Central memory CD8-positive, alpha-beta T cell (primary cell): ENCODE measurements at places on chromosomes 1 and 21.

GRCh38 chr1:44415013-44415412 lies 10.0 kb downstream of the RNF220 start:
- no peak for DNase-seq
- no peaks in the 10 kb centered on the region for H3K4me1 ChIP-seq
- no peak overlapping the region for H3K27ac ChIP-seq
- peaks cover 10% of the 10 kb centered on the region for H3K27me3 ChIP-seq
- peaks cover 1% of the 10 kb centered on the region for H3K36me3 ChIP-seq

GRCh38 chr1:195740862-195741261 lies 867.4 kb downstream of the KCNT2 start:
- DNase-seq: no peak
- H3K27me3 ChIP-seq: no peaks in the 10 kb centered on the region
- H3K27ac ChIP-seq: no peak overlapping the region
- no peaks in the 10 kb centered on the region for H3K4me1 ChIP-seq
- H3K4me3 ChIP-seq: no peak overlapping the region

DNA sequence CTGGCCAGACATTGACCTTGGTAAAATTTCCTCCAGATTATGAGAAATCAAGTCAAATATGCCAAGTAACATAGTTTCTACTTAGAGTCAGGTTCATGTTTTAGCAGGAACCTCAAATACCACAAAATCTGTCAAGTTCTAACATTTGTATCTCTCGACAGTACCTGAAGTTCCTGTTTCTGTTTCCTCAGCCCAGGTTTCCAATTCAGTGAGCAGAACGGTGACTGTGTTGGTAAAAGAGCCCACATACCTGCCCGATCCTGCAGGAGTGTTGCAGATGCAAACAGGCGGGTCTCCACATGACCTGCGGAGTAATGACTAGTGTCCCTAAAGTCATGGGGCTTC lies 57.9 kb upstream of the LGALS8 start:
- H3K4me1 ChIP-seq: peaks cover 23% of the 10 kb centered on the region
- no peaks in the 10 kb centered on the region for H3K27me3 ChIP-seq
- H3K4me3 ChIP-seq: peak overlapping the region; percentile 27
- H3K36me3 ChIP-seq: peaks cover 19% of the 10 kb centered on the region
- no peak for DNase-seq

- peak overlapping the region; percentile 66 for H3K27ac ChIP-seq
- peaks cover 3% of the 10 kb centered on the region for H3K36me3 ChIP-seq
- DNase-seq: no peak
- no peak overlapping the region for H3K4me3 ChIP-seq
- H3K27me3 ChIP-seq: no peaks in the 10 kb centered on the region
- H3K4me1 ChIP-seq: peaks cover 61% of the 10 kb centered on the region
Measured at GRCh38 chr1:41633764-41634163, 149.3 kb upstream of the EDN2 start.

- no peak overlapping the region for H3K27ac ChIP-seq
- DNase-seq: no peak
- no peaks in the 10 kb centered on the region for H3K4me1 ChIP-seq
- no peak overlapping the region for H3K4me3 ChIP-seq
- no peaks in the 10 kb centered on the region for H3K27me3 ChIP-seq
- no peaks in the 10 kb centered on the region for H3K36me3 ChIP-seq
Measured at GRCh38 chr1:99465176-99465900, 180.6 kb upstream of the PALMD start.

DNA sequence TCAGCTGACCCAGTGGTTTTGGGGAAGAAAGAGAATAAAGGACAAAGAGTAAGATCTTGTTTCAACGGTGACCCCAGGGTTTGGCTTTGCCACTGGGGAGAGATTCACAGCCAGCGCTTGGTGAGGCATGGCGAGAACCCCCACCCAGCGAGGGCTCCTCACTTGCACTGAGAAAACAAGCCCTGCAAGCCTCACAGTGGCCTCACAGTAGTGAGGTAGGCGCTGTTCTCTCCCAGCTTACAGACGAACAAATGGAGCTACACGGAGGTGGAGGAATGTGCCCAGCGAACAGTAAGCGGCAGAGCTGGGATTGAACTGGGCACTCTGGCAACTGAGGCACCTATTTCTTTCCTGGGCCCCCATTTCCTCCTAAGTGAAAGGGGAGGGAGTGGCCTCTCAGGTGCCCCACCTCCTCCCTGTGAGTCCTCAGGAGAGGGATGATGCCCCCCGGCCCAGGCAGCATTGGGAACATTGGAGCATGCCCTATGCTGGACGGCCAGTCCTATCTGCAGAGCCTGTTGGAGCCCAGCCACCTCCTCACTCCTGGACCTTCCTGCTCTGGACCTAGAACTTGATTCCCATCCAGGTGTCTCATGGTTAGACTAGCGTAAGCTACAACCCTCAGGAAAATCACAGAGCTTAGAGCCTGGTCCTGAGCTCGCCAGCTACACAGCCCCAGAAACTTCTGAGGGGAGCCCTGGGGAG lies 73.4 kb upstream of the EDN2 start:
- H3K27ac ChIP-seq: no peak overlapping the region
- H3K4me3 ChIP-seq: no peak overlapping the region
- no peak for DNase-seq

DNA sequence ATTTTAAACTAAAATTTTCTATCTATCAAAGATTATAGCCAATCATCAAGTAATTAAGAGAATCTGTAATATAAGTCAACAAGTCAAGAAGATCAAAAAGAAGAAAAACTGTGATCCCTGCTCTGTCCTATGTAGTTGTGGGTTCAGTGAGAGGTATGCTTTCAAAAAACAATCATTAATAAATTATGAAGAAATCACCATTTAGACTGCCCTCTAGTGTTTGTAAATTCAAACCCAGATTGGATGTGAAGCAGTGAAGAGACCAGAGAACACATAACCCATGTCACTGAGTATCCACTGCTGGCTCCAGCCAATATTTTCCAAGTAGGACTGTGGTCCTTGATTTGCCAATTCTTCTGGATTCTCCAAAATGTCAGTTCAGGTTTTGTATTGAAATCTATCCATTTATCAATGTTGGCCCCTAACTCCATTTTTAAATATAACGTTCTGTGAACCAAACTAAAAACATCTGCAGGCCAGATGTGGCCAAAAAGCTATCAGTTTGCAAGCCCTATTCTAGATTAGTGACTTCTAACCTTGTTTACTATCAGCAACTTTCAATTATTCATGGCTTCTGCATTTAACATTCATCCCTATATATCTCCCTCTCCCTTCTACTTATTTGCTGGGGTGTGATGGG lies 467.5 kb upstream of the CXADR start:
- H3K4me1 ChIP-seq: no peaks in the 10 kb centered on the region
- no peak overlapping the region for H3K4me3 ChIP-seq
- no peaks in the 10 kb centered on the region for H3K27me3 ChIP-seq
- DNase-seq: no peak
- no peaks in the 10 kb centered on the region for H3K36me3 ChIP-seq

- H3K27ac ChIP-seq: peak overlapping the region; percentile 62
- H3K27me3 ChIP-seq: no peaks in the 10 kb centered on the region
- DNase-seq: no peak
- peaks cover 53% of the 10 kb centered on the region for H3K4me1 ChIP-seq
- H3K4me3 ChIP-seq: peak overlapping the region; percentile 78
Measured at GRCh38 chr1:1777583-1777899, 729 bp downstream of the NADK start.

- DNase-seq: no peak
- H3K4me3 ChIP-seq: no peak overlapping the region
- no peaks in the 10 kb centered on the region for H3K36me3 ChIP-seq
- no peaks in the 10 kb centered on the region for H3K4me1 ChIP-seq
- no peaks in the 10 kb centered on the region for H3K27me3 ChIP-seq
- H3K27ac ChIP-seq: no peak overlapping the region
Measured at GRCh38 chr1:96464066-96464465, 257.5 kb upstream of the PTBP2 start.

GRCh38 chr1:65068202-65069010 lies 79.6 kb upstream of the AK4 start:
- peaks cover 43% of the 10 kb centered on the region for H3K4me1 ChIP-seq
- H3K27me3 ChIP-seq: no peaks in the 10 kb centered on the region
- peak overlapping the region; percentile 99 for H3K27ac ChIP-seq
- DNase-seq: no peak

GRCh38 chr1:12275370-12275769 lies 45.5 kb downstream of the VPS13D start:
- H3K4me3 ChIP-seq: no peak overlapping the region
- H3K27ac ChIP-seq: no peak overlapping the region
- DNase-seq: no peak
- H3K27me3 ChIP-seq: no peaks in the 10 kb centered on the region
- H3K36me3 ChIP-seq: peaks cover 60% of the 10 kb centered on the region
- H3K4me1 ChIP-seq: no peaks in the 10 kb centered on the region

DNA sequence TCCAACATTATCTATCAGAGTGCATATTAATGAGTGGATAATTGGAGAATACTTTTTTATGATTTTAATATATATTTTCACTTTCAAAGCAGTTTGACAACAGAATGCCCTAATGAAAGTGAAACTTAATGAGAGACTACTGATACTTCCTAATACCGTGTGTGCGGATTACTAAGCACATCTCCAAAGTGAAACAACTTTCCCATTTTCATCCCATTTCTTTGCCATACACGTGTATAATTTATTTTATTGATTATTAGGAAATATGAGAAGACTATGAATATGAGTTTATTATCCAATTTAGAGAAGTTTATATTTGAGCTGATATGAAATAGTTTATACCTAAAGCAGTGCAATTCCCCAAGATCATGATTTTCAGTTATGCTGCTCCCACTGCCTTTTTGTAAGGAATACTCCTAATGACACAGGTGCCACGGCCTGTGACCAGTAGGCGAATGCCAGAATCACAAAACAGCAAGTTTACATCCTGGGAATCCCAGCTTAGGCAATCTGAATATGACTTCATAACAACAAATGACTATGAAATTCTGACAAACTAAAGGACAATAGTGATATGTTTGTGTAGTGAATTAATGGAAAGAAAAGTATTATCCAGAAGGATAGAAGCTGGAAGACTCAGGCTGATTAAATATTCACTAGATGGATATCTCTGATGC lies 202.9 kb downstream of the NCAM2 start:
- no peak for DNase-seq
- H3K4me3 ChIP-seq: no peak overlapping the region
- no peaks in the 10 kb centered on the region for H3K36me3 ChIP-seq
- no peaks in the 10 kb centered on the region for H3K27me3 ChIP-seq

DNA sequence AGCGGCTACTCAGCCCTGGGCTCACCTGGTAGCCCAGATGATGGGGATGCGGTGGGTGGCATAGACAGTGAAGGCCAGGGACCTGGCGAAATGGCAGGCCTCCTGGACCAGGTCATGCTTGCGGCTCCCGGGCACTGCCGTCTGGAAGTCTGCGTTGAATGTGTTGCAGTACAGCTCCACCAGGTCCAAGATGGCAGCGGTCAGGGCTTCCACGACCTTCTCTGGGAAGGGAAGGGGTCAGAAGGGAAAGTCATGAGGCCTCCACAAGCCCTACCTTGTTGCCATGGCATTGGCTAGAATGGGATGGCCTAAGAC lies 38.8 kb downstream of the PIK3C2B start:
- H3K27ac ChIP-seq: no peak overlapping the region
- peaks cover 12% of the 10 kb centered on the region for H3K36me3 ChIP-seq
- no peak for DNase-seq
- peaks cover 12% of the 10 kb centered on the region for H3K4me1 ChIP-seq
- no peaks in the 10 kb centered on the region for H3K27me3 ChIP-seq

GRCh38 chr1:112674440-112674985 lies at the start of gene MOV10:
Gene MOV10, plus strand, starts transcription at chr1:112674659. Its CDS starts 254 bp downstream, at chr1:112674913.
- peak; percentile 46 for DNase-seq
- H3K36me3 ChIP-seq: peaks cover 36% of the 10 kb centered on the region
- peak within 1 kb of the TSS; percentile 99 for H3K4me3 ChIP-seq
- H3K27ac ChIP-seq: peak within 1 kb of the TSS; percentile 98
- H3K27me3 ChIP-seq: no peaks in the 10 kb centered on the region

DNA sequence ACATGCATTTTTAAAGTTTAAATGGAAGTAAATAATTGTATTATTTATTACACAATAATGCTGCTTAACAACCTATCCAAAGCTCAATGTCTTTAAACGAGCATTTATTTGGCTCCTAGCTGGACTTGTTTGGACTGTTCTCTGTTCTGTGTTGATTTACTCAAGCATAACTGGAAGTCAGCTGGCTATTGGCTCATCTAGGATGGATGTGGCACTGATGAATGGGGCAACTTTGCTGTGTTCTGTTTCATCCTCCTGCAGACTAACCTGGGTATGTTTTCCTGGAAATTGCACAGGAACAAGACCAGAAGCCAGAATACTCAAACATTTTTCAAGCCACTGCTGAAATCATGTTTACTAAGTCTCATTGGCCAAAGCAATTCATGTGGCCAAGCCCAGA lies 70.8 kb upstream of the HSD17B7 start:
- no peak for DNase-seq
- no peak overlapping the region for H3K27ac ChIP-seq
- H3K36me3 ChIP-seq: no peaks in the 10 kb centered on the region
- H3K27me3 ChIP-seq: peaks cover 11% of the 10 kb centered on the region

DNA sequence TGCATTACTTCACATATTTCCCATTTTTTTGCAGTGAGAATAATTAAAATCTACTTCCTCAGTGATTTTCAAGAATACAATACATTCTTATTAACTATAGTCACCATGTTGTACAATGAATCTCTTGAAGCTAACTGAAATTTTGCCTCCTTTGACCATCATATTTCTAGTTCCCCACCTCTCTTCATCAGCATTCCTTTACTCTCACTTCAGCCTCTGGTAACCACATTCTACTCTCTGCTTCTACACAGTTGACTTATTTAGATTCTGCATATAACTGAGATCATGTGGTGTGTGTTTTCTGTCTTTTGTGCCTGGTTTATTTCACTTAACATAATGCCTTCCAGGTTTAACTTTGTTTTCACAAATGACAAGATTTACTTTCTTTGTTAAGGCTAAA lies 304.4 kb upstream of the LYPLAL1 start:
- no peaks in the 10 kb centered on the region for H3K36me3 ChIP-seq
- DNase-seq: no peak
- H3K27me3 ChIP-seq: no peaks in the 10 kb centered on the region
- H3K4me3 ChIP-seq: no peak overlapping the region
- H3K27ac ChIP-seq: no peak overlapping the region
- no peaks in the 10 kb centered on the region for H3K4me1 ChIP-seq

- H3K27ac ChIP-seq: no peak overlapping the region
- H3K4me3 ChIP-seq: no peak overlapping the region
- no peaks in the 10 kb centered on the region for H3K27me3 ChIP-seq
- H3K36me3 ChIP-seq: peaks cover 7% of the 10 kb centered on the region
- peaks cover 20% of the 10 kb centered on the region for H3K4me1 ChIP-seq
- no peak for DNase-seq
Measured at GRCh38 chr1:228190182-228190581, 17.7 kb upstream of the OBSCN start.
